ENCODE measurements at places on chromosomes 5 and 9. TPM values are rescaled to one million over a fixed set of nuclear protein-coding genes. Genes with fewer than 3 reads are reported as not detected.

FAM219A gene
- 18.4 TPM for total RNA-seq

GAPVD1 gene
- 63.1 TPM for total RNA-seq

DNA sequence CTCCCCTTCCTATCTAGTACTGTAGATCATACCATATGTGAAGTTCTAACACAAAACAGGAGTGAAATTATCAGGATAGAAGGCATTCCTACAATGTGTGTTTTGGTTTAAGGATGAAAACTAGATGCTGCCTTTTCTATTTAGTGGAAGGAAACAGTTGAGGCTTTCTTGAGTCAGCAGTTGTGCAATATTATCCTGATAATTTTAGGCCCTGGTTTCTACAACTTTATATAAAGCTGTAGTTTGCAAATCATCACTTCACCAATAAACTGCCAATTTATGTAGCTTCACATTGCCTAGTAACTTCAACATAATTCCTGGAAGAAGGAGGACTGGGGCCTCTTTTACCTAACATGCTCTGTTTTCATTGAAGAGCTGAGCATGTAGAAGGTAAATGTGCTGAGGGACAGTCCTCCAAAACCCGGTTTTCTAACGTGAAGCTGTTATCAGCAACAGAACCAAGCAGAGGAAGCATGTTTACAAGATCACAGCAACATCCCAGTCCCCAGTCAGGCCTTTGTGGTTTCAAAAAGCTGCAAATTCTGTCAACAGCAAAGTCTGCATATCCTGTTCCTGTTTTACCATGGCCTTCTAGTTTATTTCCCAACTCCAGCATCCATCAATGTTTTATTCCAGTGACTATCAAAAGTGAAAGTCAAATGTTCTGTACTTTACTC is 513.4 kb upstream of the MEF2C start:
- H3K27me3 ChIP-seq, result no peaks in the 10 kb centered on the region
- peak; percentile 26 for DNase-seq
- no peak overlapping the region for H3K27ac ChIP-seq
- H3K4me3 ChIP-seq, result no peak overlapping the region
- H3K4me1 ChIP-seq, result no peaks in the 10 kb centered on the region

GRCh38 chr5:174338185-174339010 is 292.9 kb downstream of the NSG2 start:
- no peaks in the 10 kb centered on the region for H3K27me3 ChIP-seq
- DNase-seq, result no peak
- no peaks in the 10 kb centered on the region for H3K4me1 ChIP-seq
- H3K4me3 ChIP-seq, result no peak overlapping the region
- no peaks in the 10 kb centered on the region for H3K36me3 ChIP-seq
- no peak overlapping the region for H3K27ac ChIP-seq

- H3K4me1 ChIP-seq, result no peaks in the 10 kb centered on the region
- no peaks in the 10 kb centered on the region for H3K27me3 ChIP-seq
- DNase-seq, result no peak
- no peak overlapping the region for H3K4me3 ChIP-seq
- peaks cover 35% of the 10 kb centered on the region for H3K36me3 ChIP-seq
These were observed 20.3 kb upstream of the TTC33 start for GRCh38 chr5:40775846-40776657.

- no peak overlapping the region for H3K4me3 ChIP-seq
- peaks cover 5% of the 10 kb centered on the region for H3K4me1 ChIP-seq
- no peak overlapping the region for H3K27ac ChIP-seq
- no peak for DNase-seq
- no peaks in the 10 kb centered on the region for H3K27me3 ChIP-seq
These were observed 62.8 kb downstream of the NTNG2 start for GRCh38 chr9:132224645-132225044.

- no peak overlapping the region for H3K27ac ChIP-seq
- H3K27me3 ChIP-seq, result no peaks in the 10 kb centered on the region
- no peak for DNase-seq
- no peak overlapping the region for H3K4me3 ChIP-seq
These were observed 41.0 kb downstream of the FGD3 start for GRCh38 chr9:92988215-92988768.

DNA sequence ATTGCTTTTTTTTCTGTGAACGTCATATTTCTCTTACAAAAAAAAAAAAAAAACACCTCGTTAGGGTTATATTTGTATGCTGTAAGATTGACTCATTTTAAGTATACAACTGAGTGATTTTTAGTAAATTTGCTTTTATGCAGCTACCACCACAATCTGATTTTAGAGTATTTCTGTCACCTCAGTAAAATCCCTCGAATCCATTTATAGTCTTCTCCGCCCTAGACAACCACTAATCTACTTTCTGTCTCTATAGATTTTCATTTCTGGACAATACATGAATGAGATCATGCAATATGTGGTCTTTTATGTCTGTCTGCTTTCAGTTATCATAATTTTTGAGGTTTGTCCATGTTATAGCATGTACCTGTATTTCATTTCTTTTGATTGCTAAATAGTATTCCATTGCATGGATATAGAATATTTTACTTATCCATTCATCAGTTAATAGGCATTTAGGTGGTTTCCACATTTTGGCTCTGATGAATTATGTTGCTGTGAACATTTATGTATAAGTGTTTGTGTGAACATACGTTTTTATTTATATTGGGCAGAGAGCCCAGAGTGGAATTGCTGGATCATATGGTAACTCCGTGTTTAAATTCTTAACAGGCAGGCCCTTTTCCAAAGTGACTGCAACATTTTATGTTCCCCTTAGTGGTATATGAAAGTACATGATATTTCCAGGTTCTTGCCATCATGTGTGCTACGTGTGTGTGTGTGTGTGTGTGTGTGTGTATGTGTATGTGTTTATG is 171.4 kb downstream of the SGCD start:
- no peak for DNase-seq
- H3K27me3 ChIP-seq, result no peaks in the 10 kb centered on the region
- no peaks in the 10 kb centered on the region for H3K36me3 ChIP-seq
- no peak overlapping the region for H3K4me3 ChIP-seq
- H3K27ac ChIP-seq, result no peak overlapping the region
- no peaks in the 10 kb centered on the region for H3K4me1 ChIP-seq

DNA sequence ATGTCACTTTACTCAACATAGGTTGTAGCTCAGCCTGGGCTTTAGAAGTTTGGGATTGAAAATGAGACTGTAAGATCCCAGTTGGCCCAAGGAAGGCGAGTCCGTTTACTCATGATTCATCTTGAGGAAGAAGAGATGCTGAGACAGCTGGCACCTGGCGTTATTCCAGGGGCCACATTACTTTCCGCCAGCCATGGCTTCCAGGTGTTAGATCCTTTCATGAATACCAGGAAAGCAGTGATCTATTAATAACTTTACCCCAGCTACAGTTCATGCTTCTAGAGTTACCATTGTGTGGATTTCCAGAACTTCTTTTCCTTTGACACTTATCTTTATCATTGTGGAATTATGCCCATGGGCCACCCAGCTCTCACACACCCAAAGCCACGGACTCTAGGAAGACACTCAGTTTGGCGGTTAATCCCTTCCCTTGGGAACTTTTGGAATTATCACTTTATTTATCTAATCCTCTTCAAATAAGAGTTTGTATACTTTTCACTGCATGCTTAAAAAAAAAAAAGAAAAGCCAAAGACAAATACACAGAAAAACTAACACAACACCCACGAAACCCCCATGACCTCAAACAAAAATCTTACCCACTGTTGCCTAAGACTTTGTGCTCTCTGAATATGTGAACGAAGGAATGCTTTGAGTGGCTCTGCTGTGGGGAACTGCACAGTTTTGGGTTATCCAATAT is 26.9 kb downstream of the RAI14 start:
- no peak overlapping the region for H3K27ac ChIP-seq
- no peaks in the 10 kb centered on the region for H3K36me3 ChIP-seq
- DNase-seq, result no peak
- no peaks in the 10 kb centered on the region for H3K27me3 ChIP-seq

DNA sequence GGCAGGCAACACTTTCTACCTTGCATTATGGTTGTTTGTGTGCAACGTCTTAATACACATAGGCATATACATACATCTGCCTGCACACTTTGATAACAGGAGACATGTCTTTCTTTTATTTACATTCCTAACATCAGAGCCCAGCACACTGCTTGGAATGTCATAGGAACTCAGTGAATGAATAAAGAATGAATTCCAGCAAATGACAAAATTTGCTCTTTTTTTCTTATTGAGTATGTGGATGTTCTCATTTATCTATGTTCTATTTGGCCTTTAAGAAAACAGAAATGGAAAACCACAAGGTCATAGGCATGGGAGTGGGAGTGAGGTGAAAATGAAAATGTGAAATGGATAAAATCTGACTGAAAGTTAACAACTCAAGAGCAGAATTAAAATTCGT is 36.3 kb upstream of the PALM2AKAP2 start:
- H3K36me3 ChIP-seq, result no peaks in the 10 kb centered on the region
- H3K27ac ChIP-seq, result no peak overlapping the region
- DNase-seq, result no peak

GRCh38 chr5:98004463-98004862 is 769.0 kb upstream of the RGMB start:
- H3K4me3 ChIP-seq, result no peak overlapping the region
- no peaks in the 10 kb centered on the region for H3K36me3 ChIP-seq
- H3K27me3 ChIP-seq, result no peaks in the 10 kb centered on the region
- DNase-seq, result no peak
- no peak overlapping the region for H3K27ac ChIP-seq

DNA sequence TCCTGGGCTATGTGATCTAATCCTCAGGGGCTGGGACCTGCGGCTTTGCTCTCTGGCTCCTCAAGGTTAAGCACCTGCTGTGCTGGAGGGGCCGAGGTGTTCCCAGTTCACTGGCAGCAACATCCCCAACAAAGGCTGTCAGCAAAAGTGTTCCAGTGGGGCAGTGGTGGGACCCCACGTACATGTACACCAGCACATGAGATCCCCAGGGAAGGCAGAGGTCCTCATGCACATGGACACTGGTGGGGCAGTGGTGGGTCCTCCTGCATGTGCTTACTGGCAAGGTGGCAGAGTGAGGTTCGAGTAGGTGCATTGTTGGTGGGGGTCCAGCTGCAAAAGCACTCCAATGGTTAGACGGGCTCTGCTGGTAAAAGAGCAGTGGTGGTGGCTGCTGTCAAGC is 255.6 kb upstream of the MPDZ start:
- H3K27ac ChIP-seq, result no peak overlapping the region
- no peak overlapping the region for H3K4me3 ChIP-seq
- H3K36me3 ChIP-seq, result no peaks in the 10 kb centered on the region
- no peak for DNase-seq
- H3K4me1 ChIP-seq, result no peaks in the 10 kb centered on the region
- H3K27me3 ChIP-seq, result no peaks in the 10 kb centered on the region

GRCh38 chr9:134834957-134835419 is 45.6 kb upstream of the FCN2 start:
- H3K27me3 ChIP-seq, result no peaks in the 10 kb centered on the region
- H3K36me3 ChIP-seq, result peaks cover under 1% of the 10 kb centered on the region
- no peak for DNase-seq

- peaks cover 9% of the 10 kb centered on the region for H3K27me3 ChIP-seq
- DNase-seq, result no peak
- peak overlapping the region; percentile 26 for H3K27ac ChIP-seq
- H3K4me1 ChIP-seq, result peaks cover 7% of the 10 kb centered on the region
- H3K36me3 ChIP-seq, result no peaks in the 10 kb centered on the region
These were observed 37.9 kb upstream of the GABRP start for GRCh38 chr5:170745481-170746071.

GRCh38 chr5:15424769-15425168 is 75.2 kb upstream of the FBXL7 start:
- peaks cover 5% of the 10 kb centered on the region for H3K4me1 ChIP-seq
- no peaks in the 10 kb centered on the region for H3K27me3 ChIP-seq
- no peak for DNase-seq
- no peak overlapping the region for H3K4me3 ChIP-seq
- H3K27ac ChIP-seq, result no peak overlapping the region
- H3K36me3 ChIP-seq, result no peaks in the 10 kb centered on the region

- H3K4me3 ChIP-seq, result no peak overlapping the region
- no peaks in the 10 kb centered on the region for H3K36me3 ChIP-seq
- H3K27me3 ChIP-seq, result no peaks in the 10 kb centered on the region
- H3K27ac ChIP-seq, result no peak overlapping the region
These were observed 95.8 kb upstream of the RARS1 start for GRCh38 chr5:168390491-168390890.
